Left colon (tissue), 2 donors: ENCODE measurements at places on chromosomes 6 and 20. TPM values are rescaled to one million over a fixed set of nuclear protein-coding genes. Genes with fewer than 3 reads are reported as not detected.

GRCh38 chr6:78605909-78606446 lies 261.4 kb upstream of the IRAK1BP1 start:
- no peak for DNase-seq

DNA sequence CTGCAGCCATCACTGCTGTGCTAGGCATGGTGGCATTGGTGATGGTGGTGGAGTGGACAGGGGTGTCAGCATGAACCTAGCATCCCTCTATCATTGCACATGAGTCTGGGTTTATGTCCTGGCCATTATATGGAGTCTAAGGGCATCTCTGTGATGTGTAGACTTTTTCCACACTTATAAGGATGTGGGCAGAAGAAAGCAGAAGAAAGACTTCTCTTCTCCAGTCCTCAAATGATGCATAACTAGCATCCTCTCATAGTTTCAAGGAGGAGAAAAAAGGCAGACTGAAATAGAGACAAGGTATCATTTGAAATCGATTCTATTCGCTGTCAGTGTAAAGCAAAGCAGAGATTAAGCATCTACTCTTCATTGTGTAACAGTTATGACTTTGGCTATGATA lies 140.0 kb upstream of the ATXN1 start:
- no peak for DNase-seq

DNA sequence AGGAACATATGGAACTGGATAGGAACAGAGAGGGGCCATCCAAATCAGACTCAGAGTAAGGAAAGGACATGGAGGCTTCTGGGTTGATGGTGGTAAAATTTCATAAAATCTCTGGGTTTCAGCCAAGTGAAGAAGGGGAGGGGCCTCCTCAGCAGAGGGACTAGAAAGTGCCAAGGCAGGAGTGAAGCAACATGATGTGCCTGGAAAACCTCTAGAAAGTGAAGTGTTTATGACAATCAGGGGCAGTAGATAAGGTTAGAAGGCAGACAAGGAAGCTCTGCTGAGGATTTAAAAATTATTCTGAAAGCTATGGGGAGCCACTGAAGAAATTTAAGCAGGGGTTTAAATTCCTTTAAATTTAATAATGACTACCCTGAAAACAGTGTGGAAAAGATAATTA lies 126.0 kb upstream of the TENT5A start:
- no peak for DNase-seq

GRCh38 chr20:15831201-15831600 lies 742.0 kb downstream of the KIF16B start:
- DNase-seq, result no peak

- DNase-seq, result no peak
These were observed 68.2 kb downstream of the KHDC1L start for GRCh38 chr6:73156793-73157767.

- DNase-seq, result no peak
These were observed 16.3 kb upstream of the RPP40 start for GRCh38 chr6:5020142-5020541.

RIPOR3 gene
- 3.9 TPM for total RNA-seq
